NCI-H2171 (cell line): ENCODE measurements at places on chromosomes 11 and 22.

DNA sequence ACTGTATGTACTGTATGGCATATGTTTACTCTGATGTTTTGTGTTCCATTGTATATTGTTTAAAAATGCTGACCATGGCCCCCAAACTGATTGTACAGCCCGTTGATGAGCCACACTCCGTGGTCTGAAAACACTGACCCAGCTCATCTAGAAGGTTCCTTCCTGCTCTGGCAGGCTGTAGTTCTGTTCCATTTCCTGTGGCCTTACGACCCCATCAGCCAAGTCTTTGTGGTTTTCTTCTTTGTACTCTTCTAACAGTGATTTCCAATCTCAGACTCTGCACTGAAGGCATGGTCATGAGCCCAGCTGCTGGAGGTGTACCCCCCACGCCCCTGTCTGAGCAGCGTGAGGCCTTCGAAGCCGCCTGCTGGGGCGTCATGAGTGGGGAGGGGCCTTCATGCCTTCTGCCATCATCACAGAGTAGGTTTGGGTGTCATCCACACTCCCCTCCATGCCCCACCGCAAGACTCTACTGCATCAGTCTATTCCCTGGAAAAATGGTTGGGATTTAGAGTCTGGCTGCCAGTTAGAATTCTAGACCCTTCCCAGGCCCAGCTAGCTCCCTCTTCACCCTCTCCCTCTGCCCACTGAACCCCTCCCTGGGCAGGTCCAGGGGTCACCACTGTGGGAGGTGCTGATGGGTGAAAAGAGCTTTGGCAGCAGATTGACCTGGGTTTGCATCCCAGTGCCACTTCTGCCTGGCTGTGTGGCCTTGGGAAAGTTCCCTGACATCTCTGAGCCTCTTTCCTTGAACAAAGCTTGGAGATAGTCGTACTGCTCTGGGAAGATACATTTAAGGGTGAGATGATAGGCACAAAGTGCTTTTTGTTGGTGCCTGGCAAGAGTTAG, 11.3 kb upstream of the C11orf96 start:
- no peak for DNase-seq

DNA sequence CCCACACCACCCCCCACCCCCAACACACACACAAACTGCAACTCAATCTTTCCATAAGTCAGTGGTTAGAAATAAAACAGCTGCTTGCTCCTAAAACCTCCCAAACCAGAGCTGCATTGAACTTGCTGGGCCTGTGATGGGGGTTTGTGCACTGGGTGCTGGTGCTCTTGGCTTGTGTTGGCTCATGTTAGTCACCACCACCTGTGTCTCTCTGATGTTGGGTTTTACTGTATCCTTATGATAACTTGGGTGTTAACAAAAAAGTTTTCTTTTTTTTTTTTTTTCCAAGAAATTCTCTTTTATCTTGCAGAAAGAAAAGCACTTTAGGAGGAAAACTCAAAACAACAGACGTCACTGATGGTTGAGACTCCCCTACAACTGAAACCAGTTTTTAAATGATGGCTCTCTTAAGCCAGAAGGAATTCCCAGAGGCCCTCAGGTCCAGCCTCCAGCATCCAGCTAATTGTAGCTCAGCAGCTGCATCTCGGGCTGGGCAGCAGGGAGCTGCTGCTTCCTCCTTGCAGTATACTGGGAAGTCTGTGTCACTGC, 79.9 kb upstream of the DRD2 start:
- DNase-seq: no peak

- DNase-seq: no peak
Measured at GRCh38 chr11:204587-205109, 2.6 kb downstream of the BET1L start.

- DNase-seq: no peak
Measured at GRCh38 chr11:31620434-31620833, 110.9 kb downstream of the ELP4 start.

GRCh38 chr11:122038543-122038942, 77.5 kb downstream of the BLID start:
- DNase-seq: no peak

DNA sequence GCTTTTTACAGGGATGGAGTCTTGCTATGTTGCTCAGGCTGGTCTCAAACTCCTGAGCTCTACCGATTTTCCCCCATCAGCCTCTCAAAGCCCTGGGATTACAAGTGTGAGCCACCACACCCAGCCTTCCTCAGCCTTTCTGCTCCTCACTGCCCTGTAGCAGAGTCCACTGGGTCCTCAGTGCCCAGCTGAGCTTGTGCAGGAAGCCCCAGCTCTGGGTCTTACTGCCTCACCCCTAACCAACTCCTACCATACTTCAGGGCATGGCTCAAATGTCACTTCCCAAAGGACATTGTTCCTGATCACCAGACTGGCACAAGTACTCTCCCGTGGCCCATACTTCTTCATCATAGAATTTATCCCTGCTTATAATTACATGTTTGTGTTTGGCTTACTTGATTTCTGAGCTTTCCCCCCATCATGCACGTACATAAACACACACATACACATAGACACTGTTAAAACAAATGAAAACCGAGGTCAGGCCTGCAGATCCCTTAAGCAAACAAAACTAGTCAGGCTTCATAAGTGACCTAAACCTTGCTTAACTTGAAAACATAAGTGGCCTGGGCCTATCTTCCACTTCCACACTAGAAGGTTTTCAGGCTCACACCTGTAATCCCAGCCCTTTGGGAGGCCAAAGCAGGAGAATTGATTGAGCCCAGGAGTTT, 14.0 kb upstream of the SLC43A3 start:
- no peak for DNase-seq

DNA sequence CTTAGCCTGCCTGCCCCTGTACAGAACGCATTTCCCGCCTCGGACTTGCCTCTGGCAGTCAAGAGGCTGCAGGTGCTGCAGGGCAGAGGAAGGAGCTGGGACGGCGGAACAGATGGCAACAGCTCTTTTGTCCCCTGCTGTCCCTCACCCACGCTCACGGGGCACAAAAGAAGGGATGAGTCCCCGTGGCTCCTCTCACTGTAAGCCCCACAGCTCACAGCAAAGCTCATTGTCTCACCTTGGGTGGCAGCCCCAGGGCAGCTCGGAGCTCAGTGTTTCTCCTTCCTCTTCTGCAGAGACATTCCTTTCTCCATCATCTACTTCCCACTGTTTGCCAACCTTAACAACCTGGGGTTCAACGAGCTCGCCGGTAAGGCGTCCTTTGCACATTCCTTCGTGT, 24.3 kb downstream of the SLC25A18 start:
- peak; percentile 35 for DNase-seq

DNA sequence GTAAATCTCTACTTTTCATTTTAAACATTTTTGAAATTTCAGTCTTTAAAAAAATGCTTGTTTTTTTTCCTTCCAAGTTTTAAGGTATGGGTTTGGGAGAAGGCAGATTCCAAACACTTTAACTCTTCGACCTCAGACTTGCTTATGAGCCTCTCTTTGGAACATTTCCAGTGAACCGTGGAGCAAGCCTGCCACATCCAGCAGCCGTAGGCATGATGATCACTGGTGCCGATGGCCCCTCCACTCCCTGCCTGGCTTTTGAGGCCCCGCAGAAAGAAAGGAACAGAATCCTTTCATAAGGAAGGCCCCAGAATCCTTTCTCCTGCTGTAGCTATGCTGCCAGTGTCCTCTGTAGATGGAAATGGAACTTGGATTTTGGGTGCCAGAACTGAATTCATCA, 50.7 kb downstream of the BMAL1 start:
- no peak for DNase-seq

DNA sequence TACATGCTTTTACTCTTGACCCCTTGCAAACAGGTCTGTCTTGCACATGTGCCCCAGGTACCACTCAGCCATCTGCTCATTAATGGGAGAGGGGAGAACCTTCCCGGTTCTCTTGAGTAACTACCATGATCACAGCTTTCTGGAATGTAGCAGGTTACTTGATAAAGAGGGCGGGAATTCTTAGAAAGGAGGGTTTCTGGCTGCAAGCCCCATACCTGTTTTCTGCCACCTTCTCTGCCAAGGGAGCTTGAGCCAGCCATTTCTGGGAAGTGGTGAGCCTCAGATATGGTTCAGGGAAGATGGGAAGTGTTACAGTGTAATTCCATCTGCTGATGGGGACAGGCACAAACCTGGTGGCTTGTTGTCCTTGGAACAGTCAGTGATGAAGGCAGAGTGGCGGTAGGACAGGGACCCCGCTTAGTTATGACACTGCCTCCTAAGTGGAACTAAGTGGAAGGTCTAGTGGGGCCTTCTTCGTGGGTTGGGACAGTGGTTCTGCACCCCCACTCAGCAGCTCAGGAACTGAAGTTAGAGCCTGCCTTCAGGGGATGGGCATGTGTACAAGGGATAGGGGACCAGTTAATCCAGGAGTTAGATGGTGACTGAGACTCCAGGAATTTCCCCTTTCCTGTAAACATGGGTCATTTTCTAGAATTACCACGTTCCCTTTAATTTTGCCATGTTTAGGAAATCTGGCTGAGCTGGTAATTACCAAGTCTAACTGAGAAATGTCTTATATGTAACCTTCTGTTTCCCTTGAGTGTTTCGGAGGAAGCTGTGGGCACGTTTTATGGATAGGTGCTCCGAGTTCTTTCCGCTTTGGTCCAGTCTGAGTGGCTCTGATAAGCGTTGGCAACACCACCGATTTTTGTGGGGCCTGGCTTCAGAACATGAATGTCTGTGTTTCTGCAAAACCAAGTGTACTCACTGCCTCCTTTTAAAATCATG, 35.3 kb downstream of the BCR start:
- no peak for DNase-seq

GRCh38 chr11:59225017-59225416, 12.3 kb upstream of the MPEG1 start:
- no peak for DNase-seq

- no peak for DNase-seq
Measured at GRCh38 chr22:44030702-44031082, 6.6 kb downstream of the PARVB start.

DNA sequence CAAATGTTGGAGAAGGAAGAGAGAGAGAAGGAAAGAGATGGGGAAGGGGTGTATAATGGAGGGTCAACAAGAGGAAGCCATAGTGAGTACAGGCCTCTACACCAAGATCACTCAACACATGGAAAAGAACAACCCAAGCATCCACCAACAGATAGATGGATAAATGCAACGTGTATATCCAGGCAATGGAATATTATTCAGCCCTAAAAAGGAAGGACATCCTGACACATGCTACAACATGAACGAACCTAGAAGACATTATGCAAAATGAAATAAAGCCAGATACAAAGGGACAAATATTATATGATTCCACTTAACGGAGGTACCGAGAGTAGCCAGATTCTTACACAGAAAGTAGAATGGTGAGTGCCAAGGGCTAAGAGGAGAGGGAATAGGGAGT, 59.3 kb downstream of the NRXN2 start:
- DNase-seq: no peak

DNA sequence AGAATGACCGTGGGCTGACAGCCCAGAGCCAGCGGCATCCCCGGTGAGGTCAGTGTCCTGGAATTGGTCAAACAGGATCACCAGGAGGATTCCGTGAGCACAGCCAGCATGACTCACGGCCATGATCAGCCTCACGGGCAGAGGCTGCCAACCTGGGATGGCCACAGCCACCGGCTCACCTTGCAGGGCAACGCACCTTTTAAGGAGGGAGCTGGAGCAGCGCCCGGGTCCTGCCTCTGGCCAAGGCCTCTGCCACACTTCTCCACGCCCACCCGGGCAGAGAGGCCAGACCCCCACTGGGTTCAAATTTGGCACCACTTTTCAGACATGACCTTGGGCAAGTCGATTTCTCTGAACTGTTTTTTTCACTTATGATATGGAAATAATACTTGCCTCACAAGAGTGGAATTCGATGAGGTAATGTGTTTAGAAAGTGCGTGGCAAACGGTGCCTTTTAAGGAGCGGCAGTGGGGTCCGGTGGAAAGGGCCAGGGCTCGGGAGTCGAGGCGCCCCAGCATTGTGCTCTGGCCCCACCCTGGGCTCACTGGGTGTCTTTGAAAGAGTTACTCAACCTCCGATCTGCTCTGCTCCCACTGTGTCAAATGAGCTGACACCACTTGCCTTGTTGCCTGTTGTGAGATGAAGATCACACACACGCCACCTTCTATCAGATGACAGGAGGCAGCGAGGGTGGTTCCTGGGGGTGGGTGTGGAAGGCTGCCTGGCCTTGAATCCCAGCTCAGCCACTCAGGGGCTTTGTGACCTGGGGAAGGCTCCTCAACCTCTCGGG, 16.0 kb downstream of the TXN2 start:
- DNase-seq: no peak

DNA sequence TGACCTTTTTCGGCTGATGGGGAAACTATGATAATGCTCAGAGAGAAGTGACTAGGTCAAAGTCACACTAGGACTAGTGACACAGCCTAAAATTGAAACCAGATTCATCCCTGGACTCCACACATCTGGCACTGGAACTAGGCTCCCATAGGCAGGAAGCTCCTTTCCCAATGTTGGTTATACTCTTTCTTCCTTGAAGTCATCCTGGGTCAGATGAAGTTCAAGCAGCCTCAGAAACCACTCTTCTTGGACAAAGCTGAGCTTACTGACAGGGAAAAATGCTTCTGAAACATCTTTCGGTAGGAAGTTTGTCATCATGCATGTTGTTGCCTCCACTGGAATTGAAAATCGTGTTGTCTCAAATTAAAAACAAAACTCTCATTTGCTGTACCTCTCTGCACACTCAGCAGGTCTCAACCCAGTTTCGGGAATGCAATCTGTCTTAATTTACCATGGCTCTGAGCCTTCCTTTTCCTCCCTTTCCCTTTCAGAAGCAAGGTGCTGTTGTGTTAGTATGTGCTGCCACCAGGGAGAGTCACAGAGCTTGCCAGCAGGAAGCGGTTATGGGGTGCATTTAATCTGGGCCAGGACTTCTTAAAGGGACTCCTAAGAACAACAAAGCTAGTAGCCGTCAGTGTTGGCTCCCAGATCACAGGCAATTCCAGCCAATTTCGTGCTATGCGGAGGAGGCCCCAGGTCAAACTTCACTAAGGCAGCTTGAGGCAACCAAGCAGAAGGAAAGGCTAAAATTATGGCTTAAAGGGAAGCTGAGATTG, 384.8 kb downstream of the TENM4 start:
- no peak for DNase-seq

DNA sequence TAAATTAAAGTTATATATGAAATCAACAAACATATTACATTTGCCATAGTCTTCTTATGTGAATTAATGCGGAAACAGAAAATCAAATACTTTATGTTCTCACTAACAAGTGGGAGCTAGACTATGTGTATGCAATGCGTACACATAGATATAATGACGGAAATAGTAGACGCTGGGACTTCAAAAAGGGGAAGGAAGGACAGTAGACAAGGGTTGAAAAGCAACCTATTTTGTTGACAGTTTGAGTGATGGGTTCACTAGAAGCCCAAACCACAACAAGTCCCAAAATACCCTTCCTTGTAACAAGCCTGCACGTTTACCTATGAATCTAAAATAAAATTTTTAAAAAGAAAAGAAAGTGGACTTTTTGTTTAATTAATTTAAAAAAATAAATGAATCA, 430.8 kb upstream of the CNTN5 start:
- DNase-seq: no peak

DNA sequence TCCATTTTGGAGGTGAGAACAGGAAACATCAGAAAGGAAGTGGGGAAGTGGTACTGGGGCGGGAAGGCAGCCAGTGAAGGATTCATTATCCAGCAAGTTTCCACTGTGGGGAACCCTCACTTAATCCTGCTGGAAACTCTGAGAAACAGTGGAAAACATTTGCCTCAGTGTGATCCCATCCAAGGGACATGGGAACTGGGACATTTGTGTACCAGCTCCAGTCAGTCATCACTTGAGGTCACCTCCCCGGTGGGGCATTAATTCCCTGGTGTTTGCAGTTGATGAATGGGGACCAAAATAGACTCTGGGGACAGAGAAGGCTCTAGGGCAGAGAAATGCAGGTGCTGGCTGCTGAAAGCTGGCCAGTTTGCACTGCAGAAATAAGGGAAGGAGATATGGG, 599.9 kb downstream of the BUD13 start:
- DNase-seq: no peak
